ENCODE measurements at places on chromosomes 1 and 21. TPM values are rescaled to one million over a fixed set of nuclear protein-coding genes. Genes with fewer than 3 reads are reported as not detected.

DNA sequence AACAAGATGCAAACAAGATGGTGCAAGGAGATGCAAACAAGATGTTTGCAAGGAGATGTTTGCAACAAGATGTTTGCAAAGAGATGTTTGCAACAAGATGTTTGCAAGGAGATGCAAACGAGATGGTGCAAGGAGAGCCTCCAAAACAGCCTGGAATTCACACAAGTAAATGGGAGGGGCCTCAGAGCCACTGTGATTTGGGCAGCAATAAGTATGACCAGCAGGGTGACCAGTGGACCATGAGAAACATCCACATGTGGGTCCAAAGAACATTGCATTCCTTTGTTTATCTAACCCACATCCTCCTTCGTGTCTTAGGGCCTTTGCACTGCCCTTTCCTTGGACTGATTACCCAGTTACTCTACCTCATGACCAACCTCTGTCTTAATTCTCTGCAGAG, 162.9 kb downstream of the PLPP3 start:
- DNase-seq, result no peak
- H3K4me1 ChIP-seq, result no peaks in the 10 kb centered on the region
- H3K27ac ChIP-seq, result no peak overlapping the region
- no peaks in the 10 kb centered on the region for H3K27me3 ChIP-seq

GRCh38 chr1:37725851-37726613, 33.7 kb downstream of the CDCA8 start:
- no peaks in the 10 kb centered on the region for H3K36me3 ChIP-seq
- H3K4me1 ChIP-seq, result no peaks in the 10 kb centered on the region
- peaks cover 14% of the 10 kb centered on the region for H3K27me3 ChIP-seq
- no peak overlapping the region for H3K27ac ChIP-seq
- DNase-seq, result no peak
- no peak overlapping the region for H3K4me3 ChIP-seq

GRCh38 chr1:245715291-245715701, 560.5 kb downstream of the KIF26B start:
- no peaks in the 10 kb centered on the region for H3K4me1 ChIP-seq
- DNase-seq, result no peak
- H3K4me3 ChIP-seq, result no peak overlapping the region
- no peaks in the 10 kb centered on the region for H3K36me3 ChIP-seq
- no peak overlapping the region for H3K27ac ChIP-seq

The LCE1C gene
- total RNA-seq, result not detected
